ENCODE measurements at places on chromosomes 5 and 9.

DNA sequence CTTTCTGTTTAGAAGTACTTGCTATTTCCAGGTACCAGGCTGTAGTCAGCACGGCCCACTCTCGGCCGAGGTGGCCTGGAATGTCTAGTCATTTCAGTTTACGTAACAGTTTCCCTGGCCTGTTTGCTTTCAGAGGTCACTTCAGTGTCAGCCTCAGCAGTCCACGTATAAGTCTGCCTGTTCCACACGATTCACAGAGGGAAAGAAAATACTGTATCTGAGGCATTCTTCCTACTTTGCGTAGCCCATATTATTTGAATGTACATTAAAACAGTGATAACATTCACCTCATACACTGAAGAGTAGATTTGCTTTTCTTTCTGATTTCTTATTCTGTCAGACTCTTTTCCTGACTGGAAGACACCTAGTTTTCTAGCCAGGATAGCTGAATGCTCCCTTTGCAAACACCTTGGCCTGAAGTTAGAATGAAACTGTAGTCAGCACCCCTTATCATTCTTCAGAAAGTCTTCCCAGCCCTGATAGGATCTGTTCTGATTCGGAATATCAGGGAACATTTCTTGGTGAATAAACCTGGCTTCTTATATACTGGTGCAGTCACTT is 140.9 kb downstream of the AOPEP start:
- DNase-seq, result no peak

DNA sequence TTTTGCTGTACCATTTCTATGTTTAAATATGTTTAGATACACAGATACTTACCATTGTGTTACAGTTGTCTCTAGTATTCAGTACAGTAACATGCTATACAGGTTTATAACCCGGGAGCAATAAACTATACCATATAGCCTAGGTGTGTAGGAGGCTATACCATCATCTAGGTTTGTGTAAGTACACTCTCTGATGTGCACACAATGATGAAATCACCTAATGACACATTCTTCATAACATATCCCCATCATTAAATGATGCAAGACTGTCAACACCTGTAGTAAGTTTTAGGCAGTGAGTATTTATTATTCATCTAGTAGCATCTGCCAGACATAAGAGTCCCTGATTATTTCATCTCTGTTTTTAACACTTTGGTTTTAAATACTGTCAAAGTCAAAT is 7.3 kb upstream of the DHFR start:
- DNase-seq, result no peak

GRCh38 chr5:127997201-127997704 is 86.3 kb upstream of the SLC12A2 start:
- DNase-seq, result no peak

DNA sequence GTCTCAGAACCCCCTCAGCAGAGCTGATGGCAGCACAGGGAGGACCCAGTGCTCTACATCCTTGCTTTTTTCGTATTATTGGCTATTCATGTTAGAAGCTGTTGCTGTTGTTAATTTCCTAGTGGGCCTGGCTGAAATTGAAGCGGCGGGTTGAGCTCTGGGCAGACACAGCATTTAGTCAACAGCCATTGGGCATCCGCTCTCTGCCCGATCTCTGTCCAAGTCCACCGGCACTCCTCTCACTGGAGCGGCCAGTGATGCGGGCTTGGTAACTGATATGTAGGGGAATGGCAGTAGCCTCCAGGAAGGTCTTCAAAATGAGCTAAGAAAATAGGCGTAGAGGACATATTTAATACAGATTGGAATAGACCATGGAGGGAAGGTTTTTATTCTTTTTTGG is 1.3 kb upstream of the GARNL3 start:
- DNase-seq, result no peak

GRCh38 chr9:14362175-14362574 is 48.2 kb upstream of the NFIB start:
- no peak for DNase-seq

GRCh38 chr5:154375329-154376008 is 70.3 kb upstream of the SAP30L start:
- no peak for DNase-seq

- DNase-seq, result no peak
These were observed 37.3 kb downstream of the SLIT3 start for GRCh38 chr5:169263591-169263990.

DNA sequence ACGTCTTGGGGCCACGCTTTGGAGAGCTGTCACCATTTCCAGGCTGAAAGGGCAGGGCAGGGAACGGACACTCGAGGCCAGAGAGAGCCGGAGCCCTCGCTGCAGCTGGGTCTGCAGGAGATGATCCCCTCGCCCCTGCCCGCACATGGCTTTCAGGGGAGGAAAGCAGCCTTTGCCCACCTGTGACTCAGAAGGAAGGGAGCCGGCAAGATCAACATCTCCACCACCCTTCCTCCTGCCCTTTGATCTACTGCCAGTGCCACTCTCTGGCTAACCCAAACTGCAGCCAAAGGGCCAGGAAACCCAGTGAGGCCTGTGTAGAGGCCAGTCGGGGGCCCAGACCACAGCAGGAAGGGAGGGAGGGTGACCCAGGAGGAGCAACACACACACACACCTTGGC is 137.1 kb upstream of the ERCC6L2 start:
- DNase-seq, result no peak
